ENCODE measurements at places on chromosomes 6 and 20.
A peak's percentile ranks its signal among the peaks of the same experiment; 100 is the strongest.

- DNase-seq: no peak
Observed at GRCh38 chr6:136546331-136546730, 3.9 kb downstream of the MAP7 start.

GRCh38 chr6:43992783-43993644 lies 134.2 kb downstream of the MRPL14 start:
- DNase-seq: no peak

DNA sequence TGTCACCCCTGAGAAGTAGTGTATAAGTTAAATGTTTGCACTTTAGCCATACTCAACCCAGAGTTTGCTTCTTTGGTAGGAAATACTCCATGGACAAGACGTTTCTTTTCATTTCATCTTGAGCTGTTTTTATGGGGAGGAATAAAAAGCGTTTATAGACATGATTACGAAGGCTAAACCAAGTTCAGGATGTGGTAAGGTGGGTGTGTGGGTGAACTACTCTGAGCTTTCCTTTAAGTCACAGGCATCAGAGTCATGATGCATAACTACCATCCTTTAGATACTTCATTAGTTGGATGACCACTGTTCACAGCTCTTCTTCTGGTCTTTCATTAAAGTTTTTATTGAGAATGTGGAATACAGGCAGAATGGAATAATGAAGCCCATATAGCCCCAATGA lies 48.9 kb downstream of the EBF4 start:
- no peak for DNase-seq

DNA sequence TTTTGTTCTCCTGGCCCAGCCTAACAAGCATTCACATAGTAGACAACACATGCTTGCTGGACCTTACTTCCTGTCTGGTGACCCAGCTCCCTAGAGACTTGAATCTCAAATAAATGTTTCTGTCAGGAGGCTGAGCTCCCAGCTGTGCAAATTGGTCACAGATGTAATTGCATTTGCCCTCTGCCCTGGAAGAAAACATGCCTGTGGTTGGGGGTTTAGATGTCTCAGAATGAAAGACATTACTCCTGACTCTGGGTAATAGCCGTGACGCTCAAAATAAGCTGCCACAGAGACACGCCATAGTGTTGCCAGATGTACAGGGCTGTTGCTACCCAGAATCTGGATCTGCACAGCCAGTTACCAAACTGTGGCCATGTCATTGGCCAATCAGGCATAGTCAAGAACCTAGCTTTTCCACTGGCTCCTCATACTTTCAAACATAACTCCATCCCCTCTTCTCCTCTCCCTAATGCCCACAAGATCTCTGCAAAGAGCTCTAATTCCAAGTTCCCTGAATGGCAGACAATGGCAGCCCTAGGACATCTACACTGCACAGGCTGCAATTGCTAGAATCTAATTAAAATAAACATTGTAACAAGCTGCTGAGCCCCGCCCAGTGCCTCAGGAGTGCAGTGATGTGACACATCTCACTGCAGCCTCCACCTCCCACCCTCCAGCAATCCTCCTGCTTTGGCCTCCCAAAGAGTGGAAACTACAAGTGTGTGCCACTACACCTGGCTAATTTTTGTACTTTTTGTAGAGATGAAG lies 32.8 kb upstream of the GMPR start:
- no peak for DNase-seq

- no peak for DNase-seq
Observed at GRCh38 chr6:14710421-14710820, 535.4 kb upstream of the JARID2 start.

- peak; percentile 14 for DNase-seq
Observed at GRCh38 chr6:70884074-70884983, 72.5 kb downstream of the B3GAT2 start.

GRCh38 chr6:129996387-129996786 lies 22.0 kb upstream of the L3MBTL3 start:
- DNase-seq: no peak

DNA sequence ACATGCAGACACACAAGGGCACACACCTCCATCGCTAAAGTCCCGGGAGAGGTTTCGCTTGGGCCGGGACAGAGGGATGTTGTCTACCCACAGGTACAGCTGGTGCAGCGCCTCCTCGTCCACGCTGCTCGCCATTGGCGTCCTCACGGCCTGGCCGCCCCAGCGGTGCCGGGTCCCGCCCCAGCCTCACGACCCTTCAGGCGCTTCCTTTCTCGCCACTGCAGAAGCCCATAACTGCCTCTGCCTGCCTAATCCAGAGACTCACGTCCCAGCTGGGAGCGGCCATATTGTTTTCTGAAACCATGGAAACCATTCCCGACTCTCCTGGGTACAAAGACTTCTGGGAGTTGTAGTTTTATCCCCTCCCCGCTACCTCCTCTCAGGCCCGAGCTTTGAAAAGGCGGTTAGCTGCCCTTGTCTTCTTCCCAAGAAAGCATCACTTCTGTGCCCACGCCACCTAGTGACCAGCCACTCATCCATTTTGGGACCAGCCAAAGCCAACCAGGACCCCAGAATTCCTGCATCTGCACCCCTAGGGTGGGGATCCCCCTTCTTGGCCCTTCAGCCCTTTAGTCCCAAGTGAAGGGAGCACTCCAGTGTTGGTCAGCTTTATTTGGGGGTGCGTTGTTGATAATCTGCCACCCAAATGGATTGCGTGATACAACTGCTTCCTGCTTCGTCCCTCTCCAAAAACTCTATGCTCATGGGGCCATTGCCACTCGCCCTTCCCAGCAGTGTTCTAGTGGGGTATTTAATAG lies at the start of gene SPEF1:
Gene SPEF1, minus strand, starts transcription at position 296 of the 758 bp plus-strand sequence. Its CDS starts 161 bp downstream, at position 135.
- no peak for DNase-seq

GRCh38 chr6:143733510-143733909 lies 55.7 kb downstream of the PHACTR2 start:
- DNase-seq: no peak

Measured in activated naive CD4-positive, alpha-beta T cell (primary cell).